ENCODE measurements at places on chromosomes 3 and 15. TPM values are rescaled to one million over a fixed set of nuclear protein-coding genes. Genes with fewer than 3 reads are reported as not detected.

DNA sequence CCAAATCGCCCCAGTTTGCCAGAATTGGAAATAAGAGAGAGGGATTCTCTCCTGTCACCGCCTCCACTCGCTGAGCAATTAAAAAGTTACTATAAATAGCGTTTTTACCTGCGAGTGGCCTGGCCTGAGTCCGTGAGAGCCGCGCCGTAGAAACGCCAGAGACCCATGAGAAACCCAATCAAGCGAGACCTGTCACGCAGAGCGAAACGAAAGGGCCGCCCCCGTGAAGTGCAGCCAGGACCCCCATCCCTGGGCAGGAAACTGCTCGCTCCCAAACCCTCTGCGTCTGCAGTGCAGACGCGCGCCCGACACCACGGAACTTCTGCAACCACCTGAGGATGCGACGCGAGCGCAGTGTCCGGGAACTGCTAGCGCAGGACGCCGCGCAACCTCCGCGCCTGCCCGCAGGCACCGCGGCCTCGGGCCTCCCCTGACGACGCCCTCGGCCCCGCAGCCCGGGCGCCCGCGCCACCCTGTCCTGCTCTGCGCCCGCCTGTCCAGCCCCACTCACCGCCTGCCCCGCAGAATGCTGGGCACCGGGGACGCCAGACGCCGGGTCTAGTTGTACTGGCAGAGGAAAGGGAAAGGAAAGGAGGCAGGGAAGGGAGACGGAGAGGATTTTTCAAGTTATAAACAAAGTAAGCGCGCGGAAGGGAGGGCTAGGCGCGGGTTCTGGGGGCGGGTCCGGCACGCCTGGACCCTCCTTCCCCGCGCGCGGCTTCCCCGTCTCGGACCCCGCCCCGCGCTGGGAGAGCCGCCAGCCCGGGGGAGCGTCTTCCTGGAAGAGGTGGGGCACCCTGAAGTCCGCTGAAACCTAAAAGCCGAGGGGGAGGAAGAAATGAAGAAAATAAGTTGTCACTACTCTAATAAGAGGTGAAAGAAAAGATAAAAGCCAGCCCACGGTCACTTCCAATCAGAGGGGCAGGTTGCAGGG, at the start of gene PLSCR4:
Gene PLSCR4 (minus strand): TSS at position 657 of the 934 bp plus-strand sequence. CDS start 29,034 bp downstream, outside the sequence.
- DNase-seq = peak; percentile 53

GRCh38 chr15:89400116-89400781, 65.6 kb upstream of the POLG start:
- DNase-seq = no peak

PRSS50 gene
- total RNA-seq = not detected

DNA sequence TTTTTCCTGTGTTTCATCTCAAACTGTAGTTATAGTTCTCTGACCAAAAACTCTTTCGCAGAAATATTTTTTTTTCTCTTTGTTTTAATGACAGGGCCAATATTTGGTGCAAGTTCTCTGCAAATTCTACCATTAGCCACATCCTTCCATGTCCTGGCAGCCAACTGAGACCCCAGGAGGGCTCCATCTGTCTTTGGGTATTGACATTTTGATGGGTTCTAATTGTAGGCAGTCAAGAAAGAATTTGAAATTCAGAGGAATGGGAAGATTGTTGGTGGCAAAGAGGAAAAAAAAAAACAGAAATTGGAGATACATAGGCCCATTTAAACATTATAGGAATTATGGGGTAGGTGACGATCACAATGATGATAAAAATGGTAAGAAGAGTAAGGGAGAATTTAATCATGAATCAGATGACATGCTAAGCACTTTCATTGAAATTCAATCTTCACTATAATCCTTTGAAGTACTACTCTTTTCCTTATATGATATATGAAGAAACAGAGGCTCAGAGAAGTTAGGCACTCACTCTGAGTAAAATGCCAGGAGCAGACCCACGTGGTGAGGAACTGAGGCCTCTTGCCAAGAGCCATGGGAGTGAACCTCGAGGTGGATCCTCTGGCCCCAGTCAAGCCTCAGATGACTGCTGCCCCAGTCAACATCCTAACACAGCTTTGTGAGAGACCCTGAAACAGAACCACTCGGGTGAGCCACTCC, 151.4 kb downstream of the PDZRN3 start:
- no peak for DNase-seq

DNA sequence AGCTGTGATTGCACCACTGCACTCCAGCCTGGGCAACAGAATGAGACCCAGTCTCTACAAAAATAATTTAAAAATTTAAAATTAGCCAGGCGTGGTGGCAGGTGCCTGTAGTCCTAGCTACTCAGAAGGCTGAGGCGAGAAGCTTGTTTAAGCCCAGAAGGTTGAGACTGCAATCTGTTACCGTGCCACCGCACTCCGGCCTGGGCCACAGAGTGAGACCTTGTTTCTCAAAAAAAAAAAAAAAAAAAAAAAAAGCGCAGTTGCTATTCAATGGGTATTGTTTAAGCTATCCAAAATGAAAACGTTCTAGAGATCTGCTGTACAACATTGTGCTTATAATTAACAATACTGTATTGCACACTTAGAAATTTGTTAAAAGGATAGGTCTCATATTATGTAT, 24.0 kb downstream of the ZNF148 start:
- no peak for DNase-seq

VEPH1 gene
- not detected for total RNA-seq

DUOXA1 gene
- total RNA-seq = not detected

LMAN1L gene
- not detected for total RNA-seq

- peak; percentile 80 for DNase-seq
These were observed 621 bp downstream of the RGMA start for GRCh38 chr15:93088200-93088980.

- no peak for DNase-seq
These were observed 136.2 kb downstream of the EPHB1 start for GRCh38 chr3:134931045-134931785.

DNA sequence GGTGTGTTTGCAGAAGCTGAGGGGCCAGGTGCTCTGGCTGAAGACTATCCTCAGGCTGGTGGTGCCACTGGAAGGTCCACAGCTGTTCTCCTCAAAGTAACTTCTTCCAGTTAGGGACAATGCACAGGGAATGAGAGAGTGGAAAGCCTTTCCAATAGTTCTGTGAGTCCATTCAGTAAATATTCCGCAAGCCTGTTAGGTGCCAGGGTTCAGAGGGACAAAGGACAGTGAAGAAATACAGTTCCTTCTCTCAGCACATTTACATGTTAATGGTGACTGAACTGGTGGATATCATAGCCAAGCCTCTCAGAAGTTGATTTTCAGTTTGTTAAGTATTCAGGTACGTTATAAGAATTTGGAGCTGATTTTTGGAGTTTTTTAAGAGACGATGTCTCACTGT, 122.5 kb downstream of the C3orf70 start:
- DNase-seq = no peak

- DNase-seq = no peak
These were observed 105.1 kb upstream of the IGF1R start for GRCh38 chr15:98543237-98543636.

GRCh38 chr3:133209871-133210550, 171.8 kb downstream of the TMEM108 start:
- DNase-seq = no peak

DNA sequence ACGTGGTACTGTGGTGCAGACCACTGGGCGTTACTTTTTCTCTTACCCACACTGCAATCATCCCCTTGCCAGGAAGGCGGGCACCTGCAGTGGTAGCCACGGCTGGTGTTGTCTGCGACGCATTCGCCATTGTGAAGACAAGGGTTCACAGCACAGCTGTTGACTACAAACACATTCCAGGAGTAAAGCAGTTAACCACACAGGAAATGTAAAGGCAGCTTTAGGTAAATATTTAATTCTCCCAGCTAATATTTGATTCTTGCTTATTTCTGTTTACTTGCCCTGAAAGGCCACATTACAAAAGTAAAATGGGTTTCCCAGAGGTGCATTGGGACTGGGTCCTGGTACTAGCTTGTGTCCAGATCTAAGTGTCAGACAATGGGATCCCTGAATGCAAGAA, 45.4 kb downstream of the HEG1 start:
- no peak for DNase-seq

DNA sequence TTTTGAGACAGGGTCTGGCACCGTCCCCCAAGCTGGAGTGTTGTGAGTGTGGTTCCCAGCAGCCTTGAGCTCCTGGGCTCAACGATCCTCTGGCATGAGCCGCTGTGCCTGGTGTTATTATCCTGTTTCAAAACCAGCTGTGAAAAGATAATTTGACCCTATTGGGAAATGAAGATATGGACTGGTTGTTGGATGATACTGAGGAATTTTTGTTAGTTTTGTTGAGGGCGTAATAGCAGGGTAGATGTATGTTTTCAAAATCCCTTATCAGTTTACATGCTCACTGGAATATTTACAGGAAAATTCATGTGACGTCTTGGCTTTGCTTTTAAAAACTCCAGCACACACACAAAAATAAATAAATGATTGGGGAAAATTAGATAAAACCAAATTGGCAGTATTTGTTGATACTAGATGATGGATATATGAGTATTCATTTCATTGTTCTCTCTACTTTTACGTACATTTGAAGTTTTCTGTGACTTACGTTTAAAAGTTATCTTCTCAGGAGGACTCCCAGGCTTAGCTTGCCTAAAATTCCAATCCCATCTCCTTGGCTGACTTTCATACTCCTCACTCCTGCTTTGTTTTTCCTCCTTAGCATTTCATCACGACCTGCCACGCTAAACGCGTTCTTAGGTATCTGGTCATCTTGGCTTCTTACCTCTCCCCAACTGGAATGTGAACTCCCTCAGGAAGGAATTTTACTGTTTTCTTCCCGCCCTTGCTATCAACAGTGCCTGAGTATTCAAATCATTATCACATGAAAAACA, 56.8 kb upstream of the TFRC start:
- DNase-seq = no peak
